DMS79 (cell line): ENCODE measurements at places on chromosomes 11 and 22.

- DNase-seq = no peak
Measured at GRCh38 chr11:111177037-111177871, 68.3 kb upstream of the POU2AF2 start.

GRCh38 chr11:126305699-126306098 is 1.8 kb downstream of the DCPS start:
- DNase-seq = no peak

DNA sequence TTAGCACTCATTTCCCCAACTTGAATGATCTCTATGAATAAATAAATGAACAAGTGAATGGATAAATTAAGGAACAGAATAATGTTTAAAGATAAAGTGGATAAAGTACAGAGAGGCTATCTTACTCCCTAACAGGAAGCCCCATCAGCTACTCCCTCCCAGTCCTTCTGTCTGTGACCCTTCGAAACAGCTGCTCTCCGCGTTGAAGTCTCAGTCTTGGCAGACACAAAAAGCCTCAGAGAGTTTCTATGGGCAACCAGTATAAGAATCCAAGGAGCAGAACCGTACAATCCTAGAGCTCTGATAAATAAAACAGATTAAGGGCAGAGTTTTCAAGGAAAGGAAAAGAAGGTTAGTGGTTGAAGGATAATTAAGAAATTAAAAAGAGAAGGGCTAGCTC is 35.0 kb downstream of the GUCY1A2 start:
- no peak for DNase-seq

- DNase-seq = no peak
Measured at GRCh38 chr11:122220321-122220720, 104.3 kb upstream of the BLID start.

GRCh38 chr11:120149246-120149645 is 11.3 kb upstream of the TRIM29 start:
- DNase-seq = no peak

DNA sequence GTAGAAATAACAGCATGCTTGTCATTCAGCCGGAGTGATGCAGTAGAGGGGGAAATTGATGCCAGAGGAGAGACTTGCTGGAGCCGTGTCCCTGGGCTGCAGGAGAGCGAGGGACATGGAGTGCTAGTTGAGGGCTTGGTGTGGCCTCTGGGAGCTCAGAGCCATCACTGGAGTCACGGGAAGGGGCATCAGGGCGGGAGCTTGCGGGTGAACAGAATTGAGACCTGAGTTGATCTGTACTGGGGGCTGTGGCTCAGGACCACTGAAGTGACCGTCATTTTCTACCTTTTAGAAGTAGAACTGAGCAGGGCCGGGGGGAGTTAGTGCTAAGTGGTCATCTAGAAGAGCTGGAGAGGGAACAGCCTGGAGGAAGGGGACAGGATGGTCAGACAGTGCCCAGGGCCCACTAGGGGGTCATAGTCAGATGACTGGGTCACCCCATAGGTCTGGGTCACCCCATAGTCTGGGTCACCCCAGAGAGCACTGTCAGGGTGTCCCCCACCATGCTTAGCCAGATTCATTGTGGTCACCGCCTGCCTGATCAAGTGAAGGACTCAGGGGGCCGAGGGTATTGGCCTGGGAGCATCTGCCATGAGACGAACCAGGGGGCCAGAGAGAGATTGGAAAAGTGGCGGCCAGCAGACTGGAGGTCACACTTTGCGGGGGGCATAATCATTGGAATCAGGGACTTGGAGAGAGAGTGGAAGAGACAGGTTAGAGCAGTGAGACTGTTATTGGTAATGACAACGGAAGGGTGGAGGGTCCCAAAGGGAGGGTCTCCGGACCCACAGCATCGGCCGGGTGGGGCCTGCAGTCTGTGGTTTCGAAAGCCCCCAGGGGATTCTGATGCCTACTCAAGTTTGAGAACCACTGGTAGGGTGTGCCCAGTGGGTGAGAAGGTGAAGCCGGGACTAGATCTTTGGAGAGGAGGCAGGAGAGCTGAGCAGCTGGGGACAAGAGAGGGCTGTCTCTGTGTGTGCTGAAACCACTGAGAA is 15.2 kb downstream of the RIBC2 start:
- no peak for DNase-seq

- DNase-seq = no peak
Measured at GRCh38 chr22:37765498-37765897, 42.2 kb upstream of the GCAT start.
